Urinary bladder (tissue), 4 donors: ENCODE measurements at places on chromosomes 2 and 18.
A peak's percentile ranks its signal among the peaks of the same experiment; 100 is the strongest.

DNA sequence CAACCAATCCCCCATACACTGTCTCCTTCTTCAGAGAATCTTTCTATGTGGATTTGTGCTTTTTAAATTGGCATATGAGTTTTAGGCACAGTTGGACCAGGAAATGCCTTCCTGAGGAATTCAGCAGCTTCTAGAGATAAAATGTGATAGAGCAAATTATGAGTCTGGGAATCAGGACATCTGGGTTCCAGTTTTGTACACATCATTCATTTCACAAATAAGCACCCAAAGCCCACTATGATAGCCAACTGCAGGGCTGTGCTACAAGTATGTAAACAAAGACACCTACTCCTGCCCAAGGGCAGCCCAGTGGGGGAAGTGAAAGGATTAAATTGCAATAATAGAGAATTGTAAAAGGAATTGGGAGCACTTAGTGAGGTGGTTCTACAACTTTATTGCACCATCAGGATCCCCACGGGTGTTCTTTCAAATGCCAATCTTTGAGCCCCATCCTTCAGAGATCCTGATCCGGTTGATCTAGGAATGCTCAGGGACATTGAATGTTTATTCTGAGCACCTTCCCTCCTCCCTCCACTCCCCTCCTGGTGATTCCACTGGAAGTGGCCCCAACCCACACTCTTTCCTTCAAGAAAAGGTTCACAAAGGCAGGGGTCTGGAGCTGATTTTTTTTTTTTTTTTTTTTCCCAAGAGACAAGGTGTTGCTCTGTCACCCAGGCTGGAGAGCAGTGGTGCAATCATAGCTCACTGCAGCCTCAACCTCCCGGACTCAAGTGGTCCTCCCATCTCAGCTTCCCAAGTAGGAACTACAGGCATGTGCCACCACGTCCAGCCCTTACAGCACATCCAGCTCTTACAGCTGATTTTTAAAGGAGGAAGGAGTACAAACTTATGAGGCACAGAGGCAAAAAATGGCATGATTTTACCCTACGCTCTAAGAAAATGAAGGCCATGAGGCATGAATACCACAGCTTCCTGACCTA is 11.1 kb upstream of the KCMF1 start:
- no peak for DNase-seq

DNA sequence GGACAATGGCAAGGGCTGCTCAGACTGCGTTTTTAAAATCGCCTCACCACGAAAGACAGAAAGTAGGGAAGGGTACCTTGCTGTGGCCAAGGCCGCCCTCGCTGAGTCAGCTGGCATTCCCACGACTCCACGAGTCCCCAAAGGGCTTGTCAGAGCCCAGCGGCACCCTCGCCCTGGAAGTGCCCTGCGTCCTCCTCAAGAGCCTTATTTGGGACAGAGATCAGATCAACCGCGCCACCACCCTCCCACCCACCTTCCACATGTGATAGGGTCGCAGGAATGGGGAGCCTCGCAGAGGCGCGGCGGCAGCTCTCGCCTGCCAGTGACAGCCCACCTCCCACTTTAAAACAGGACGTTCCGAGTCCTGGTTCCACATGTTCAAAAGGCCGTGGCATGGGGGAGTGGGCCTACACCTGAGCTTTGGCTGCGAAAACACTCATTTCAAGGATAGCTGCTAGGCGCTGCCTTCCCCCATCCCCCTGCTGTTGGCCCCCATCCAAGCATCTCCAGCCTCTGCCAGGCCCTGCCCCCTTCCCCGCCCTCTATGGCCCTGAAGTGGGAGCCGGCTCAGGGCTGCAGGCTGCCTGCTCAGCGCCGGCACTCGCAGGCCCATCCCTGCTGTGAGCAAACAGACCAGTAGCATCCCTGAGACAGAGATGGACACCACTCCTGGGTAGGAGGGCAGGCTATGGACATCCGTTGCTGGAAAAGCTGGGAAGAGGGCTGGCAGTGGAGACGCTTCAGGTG is 38.1 kb upstream of the ARHGEF4 start:
- no peak for DNase-seq

DNA sequence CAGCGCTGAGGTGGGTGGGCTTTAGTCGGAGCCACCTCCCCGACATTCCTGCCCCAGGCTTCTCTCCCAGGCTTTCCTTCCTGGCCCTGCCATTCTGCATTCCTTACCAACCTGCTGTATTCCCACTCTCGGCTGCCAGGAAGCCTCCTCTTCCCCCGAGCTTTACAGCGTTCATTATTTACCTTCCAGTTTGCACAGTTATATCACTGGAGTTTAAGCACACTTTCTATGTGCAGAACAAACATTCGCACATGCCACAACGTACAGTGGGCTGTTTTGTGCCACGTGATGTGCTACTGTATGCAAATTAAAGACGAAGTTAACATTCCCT is 246.3 kb downstream of the SOX11 start:
- no peak for DNase-seq

- DNase-seq, result no peak
Observed at GRCh38 chr2:147824620-147825019, 20.2 kb upstream of the ACVR2A start.

GRCh38 chr2:234912437-234912836 is 39.4 kb upstream of the SH3BP4 start:
- DNase-seq, result no peak

GRCh38 chr2:236113425-236113824 is 54.8 kb downstream of the GBX2 start:
- no peak for DNase-seq

- no peak for DNase-seq
Observed at GRCh38 chr18:27263369-27263768, 78.3 kb upstream of the CHST9 start.

GRCh38 chr2:233840520-233840919 is 13.8 kb downstream of the HJURP start:
- DNase-seq, result no peak

GRCh38 chr18:3397786-3398185 is 52.2 kb upstream of the TGIF1 start:
- DNase-seq, result no peak

DNA sequence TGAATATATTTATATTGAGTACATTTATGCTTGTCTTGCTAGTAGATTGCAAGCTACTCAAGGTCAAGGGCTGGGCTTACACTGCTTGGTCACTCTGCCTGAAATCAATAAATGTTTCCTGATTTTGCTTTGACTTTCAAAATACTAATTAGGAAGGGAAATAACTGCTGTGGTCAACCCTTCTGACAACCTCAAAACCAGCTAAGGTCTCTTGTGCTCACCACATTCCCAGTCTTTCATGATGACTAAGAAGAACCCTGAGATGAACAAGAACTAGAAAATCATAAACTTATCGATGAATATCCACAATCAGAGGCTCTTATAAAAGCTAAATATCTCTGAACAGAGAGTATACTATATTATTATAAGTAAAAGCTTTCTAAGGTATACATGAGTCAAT is 33.3 kb downstream of the ABCB11 start:
- no peak for DNase-seq

- no peak for DNase-seq
Observed at GRCh38 chr18:57447154-57447621, 12.0 kb downstream of the ONECUT2 start.

GRCh38 chr2:232438951-232439757 is 16.8 kb upstream of the ALPI start:
- DNase-seq, result no peak

GRCh38 chr2:85247610-85248009 is 80.2 kb downstream of the TGOLN2 start:
- DNase-seq, result no peak

- no peak for DNase-seq
Observed at GRCh38 chr2:237867465-237867864, 8.0 kb downstream of the RAMP1 start.

- no peak for DNase-seq
Observed at GRCh38 chr2:240998995-240999791, 775 bp downstream of the SNED1 start.

DNA sequence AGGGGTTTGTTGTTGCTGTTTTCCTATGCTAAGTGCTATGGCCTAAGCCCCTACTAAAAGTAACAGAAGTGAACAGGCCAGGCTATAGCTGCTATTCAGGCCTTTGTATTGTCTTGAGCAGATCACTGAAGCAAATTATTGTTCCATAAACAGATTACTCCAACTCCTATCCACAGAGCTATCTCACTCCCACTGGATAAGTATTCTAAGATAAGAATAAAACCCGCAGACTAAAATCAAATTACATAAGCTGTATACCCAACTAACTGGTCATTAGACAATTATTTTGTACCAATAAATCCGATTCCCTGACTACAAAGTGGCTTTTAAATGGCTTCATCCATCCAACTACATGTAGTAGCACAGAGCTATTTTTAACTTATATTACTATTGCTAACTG is 74.3 kb downstream of the THADA start:
- no peak for DNase-seq

GRCh38 chr2:147549054-147549453 is 295.8 kb upstream of the ACVR2A start:
- no peak for DNase-seq

- DNase-seq, result no peak
Observed at GRCh38 chr2:232260075-232260474, 118.5 kb upstream of the ALPP start.

DNA sequence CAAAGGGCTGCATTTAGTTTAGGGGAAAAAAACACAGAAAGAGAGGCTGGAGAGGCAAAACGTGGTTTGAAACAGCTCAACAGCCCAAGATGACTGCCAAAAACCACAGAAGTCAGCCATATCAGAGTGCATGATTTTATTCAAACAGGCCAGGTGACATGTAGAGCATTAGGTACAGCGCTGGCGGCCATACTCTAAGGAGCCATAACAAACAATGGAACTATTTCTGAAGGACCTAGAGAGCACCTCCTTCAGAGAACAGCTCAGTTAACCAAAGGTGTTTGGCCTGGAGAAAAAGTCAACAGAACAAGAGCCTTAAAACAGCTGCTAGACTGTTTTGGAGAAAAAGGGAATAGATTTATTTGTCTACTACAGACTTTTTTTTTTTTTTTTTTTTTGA is 2.6 kb downstream of the THADA start:
- DNase-seq, result no peak

DNA sequence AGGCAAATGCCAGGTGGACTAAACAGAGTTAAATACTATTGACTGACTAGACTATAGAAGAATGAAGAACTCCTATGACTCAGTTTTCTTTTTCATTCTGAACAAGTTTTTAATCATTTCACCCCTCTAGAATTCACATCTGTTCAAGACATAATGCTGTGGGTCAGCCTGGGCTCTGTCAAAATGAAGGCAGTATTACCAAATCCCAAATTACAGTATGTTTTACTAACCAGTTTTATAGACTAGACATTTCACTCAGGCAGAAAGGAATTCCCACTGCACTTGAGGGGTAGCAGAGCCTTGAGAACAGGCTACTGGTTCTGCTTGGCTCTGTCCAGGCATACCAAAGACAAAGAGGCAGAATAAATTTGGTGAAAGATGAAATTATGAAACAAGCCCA is 511.7 kb downstream of the EPHA4 start:
- no peak for DNase-seq

DNA sequence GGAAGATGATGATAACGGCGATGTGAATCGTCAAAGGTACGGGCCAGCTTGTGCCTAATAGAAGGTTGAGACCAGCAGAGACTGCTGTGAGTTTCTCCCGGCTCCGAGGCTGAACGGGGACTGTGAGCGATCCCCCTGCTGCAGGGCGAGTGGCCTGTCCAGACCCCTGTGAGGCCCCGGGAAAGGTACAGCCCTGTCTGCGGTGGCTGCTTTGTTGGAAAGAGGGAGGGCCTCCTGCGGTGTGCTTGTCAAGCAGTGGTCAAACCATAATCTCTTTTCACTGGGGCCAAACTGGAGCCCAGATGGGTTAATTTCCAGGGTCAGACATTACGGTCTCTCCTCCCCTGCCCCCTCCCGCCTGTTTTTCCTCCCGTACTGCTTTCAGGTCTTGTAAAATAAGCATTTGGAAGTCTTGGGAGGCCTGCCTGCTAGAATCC is 3.0 kb downstream of the FZD7 start:
- DNase-seq, result no peak

DNA sequence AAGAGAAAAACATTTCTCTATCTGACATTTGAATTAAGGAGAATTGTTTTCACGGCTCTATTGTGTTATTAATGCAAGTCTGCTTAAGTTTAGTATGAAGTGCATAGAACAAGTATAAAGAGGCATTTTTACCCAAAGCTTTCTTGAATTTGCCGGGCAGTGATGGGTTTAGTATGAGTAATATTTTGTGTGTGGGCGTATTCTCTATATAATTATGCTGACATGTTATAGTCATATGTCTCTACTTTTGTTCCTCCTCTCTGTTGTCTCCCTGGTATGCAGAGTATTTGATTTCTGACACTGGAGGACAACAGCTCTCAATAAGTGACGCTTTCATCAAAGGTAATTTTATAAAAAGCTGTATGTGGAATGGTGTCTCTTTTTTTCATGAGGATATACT is 45.9 kb downstream of the PIKFYVE start:
- DNase-seq, result no peak

DNA sequence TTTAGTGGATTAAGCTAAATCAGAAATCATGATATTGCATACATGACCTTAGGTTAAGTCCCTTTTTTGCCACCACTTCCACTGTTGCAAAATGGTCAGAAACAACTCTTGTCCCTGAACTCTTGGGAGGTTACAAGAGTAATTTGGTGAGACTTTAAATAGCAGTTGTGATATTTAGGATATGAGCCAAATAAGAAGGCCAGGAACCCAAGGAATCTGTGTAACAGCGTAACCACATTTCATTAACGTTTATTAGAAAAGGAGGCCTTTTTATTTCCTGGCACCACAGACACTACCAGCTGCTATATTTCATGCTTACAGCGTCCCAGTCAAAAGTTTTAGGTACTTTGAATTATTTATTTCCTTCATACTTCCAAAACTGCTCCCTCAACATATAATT is 268.0 kb downstream of the GPD2 start:
- DNase-seq, result peak; percentile 8

DNA sequence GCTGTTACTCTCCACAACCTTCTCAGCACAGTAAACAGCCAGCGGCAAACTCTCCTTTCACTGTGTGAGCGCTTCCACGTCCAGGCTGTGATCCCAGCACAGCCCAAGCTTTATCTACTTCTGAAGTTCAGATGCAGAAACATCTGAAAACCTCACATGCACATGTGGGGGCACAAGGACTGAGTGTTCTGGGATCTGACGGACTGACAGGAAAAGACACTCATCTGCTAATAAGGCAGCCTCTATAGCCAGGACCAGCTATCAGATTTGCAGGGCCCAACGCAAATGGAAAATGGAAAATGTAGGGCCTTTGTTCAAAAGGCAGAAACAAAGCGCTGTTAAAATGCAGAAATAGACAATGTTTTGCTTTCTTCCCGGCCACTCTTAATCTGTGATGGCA is 133.8 kb upstream of the ARHGAP28 start:
- no peak for DNase-seq

- DNase-seq, result no peak
Observed at GRCh38 chr2:56325661-56326345, 142.0 kb downstream of the CCDC85A start.

- DNase-seq, result no peak
Observed at GRCh38 chr2:69057660-69058059, 44.7 kb downstream of the ANTXR1 start.
